Right renal pelvis (tissue), 4 donors: ENCODE measurements at places on chromosomes 2 and 18. TPM values are rescaled to one million over a fixed set of nuclear protein-coding genes. Genes with fewer than 3 reads are reported as not detected.

SCG2 gene
- polyA plus RNA-seq, result 0.46 TPM

GRCh38 chr2:225998653-225999052 lies 599.1 kb downstream of the NYAP2 start:
- DNase-seq, result no peak

ADD2 gene
- polyA plus RNA-seq, result 5.5 TPM

OXER1 gene
- 7.1 TPM for polyA plus RNA-seq

GRCh38 chr2:218832520-218832919 lies 917 bp upstream of the PRKAG3 start:
- no peak for DNase-seq

DNA sequence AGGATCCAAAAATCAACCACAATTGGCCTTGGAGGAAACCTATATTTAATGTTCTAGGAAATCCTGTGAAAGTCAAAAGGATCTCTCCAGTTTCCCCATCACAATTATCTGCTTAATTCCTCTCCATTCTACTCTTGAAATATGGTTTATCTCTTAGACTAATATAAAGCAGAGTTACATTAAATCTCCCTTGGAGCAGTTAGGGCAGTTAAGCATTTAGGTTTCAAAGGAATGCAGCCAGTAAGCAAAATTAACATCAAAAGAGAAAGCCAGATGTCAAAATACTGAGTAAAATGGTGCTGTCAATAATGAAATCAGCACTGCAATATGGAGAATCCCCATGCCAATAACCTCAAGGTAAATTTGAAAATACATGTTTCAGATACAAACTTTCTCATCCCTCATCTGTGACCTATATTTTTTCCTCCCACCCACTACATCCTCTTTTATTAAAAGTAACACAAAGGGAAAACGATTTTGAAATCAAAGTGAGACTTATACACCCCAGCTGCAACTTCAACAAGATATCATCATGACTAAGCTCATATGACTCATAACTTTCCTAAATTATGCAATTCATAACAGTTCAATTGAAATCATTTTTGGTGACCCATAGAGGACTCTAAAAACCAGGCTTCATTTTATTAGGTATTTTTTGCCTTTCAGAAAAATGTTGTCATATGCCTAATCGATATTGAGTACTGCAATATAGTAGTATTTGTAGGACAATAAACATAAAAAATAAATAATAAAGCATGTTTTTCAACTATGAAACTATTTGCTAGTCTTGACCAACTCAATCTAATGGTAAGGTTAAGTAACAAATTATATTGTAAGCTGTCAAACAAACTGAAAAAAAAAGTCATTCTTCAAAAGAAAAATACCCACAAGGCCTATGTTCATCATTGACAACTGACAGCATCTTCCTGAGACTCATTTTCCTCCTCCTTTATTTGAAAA lies 3.1 kb downstream of the ADAM17 start:
- no peak for DNase-seq

GRCh38 chr2:68256093-68256450 lies 3.7 kb upstream of the PPP3R1 start:
- no peak for DNase-seq

DPY30 gene
- polyA plus RNA-seq, result 119 TPM

- no peak for DNase-seq
Measured at GRCh38 chr2:73987109-73987947, 2.6 kb downstream of the TET3 start.
